Pons (tissue), 1 donor: ENCODE measurements at places on chromosomes 3 and 15.

DNA sequence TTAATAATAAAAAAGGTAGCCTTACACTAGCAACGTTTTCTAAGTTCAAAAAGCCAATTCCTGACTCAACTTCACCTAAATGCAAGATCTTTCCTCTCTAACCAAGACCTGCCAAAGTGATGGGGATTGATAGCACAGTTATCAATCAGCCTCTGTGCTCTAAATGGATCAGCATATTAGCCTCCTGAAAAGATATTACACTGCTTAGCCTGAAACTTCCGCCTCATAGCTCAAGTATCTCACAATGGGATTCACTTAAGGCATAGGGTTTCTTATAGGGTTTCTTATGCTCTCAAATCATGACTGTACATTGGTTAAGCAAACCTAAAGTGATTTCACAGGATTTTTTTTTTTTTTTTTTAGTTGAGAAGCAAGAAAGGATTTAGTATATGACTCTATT lies 436 bp upstream of the SLC9A9 start:
- DNase-seq: no peak

- DNase-seq: no peak
Measured at GRCh38 chr3:55692295-55692956, 205.3 kb upstream of the WNT5A start.

- DNase-seq: no peak
Measured at GRCh38 chr3:69426291-69426966, 40.5 kb upstream of the FRMD4B start.

DNA sequence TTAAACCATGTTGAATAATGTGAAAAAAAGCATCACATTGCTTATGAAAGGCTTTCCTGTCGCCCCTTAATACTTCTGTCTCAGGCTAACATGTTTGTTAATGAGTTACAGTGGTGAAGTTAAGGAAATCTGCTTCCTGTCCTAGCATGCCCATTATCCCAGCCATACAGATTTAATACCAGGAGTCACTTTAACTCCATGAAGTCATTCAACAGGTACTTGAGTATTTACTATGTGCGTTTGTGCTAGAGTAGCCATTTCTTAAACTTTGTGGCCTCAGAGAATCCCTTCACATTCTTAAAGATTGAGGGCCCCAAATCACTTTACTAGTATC lies 10.1 kb upstream of the SETD5 start:
- DNase-seq: no peak

DNA sequence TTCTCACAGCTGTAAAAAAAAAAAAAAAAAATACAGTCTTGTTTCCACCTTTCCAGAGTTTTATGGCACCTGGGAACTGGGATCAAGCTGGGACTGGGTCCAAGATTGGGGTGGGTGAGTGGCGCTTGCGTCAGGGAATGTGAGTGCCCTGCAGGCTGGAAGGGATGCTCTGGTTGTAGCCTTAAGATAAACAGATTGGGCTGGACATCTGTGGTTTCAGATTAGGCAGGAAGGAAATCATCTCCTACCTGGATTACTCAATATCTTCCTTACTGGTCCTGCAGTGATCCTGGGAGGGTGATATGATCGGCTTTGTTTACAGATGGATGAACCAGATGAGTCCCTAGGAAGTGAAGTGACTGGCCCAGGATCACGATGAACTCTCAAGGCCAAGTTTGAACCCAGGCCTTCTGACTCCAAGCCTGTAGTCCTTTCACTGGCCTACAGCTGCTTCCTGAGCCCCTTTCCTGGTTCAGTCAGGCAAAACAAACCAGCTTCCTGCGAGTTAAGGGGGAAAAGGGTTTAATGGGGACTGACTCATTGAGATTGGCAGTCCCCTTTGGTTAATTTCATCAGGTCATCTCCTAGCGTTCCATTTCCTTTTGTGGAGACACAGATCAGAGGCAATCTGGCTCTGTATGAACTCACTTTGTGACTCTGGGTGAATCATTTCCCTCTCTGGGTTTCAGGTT lies 179.8 kb downstream of the THSD4 start:
- no peak for DNase-seq

GRCh38 chr15:71344316-71344715 lies 229.0 kb downstream of the THSD4 start:
- no peak for DNase-seq

GRCh38 chr3:45124352-45124751 lies 21.8 kb downstream of the CDCP1 start:
- DNase-seq: no peak

- DNase-seq: no peak
Measured at GRCh38 chr3:14169871-14170270, 8.5 kb downstream of the XPC start.
